NCI-H524 (cell line): ENCODE measurements at places on chromosomes 11 and 22.

DNA sequence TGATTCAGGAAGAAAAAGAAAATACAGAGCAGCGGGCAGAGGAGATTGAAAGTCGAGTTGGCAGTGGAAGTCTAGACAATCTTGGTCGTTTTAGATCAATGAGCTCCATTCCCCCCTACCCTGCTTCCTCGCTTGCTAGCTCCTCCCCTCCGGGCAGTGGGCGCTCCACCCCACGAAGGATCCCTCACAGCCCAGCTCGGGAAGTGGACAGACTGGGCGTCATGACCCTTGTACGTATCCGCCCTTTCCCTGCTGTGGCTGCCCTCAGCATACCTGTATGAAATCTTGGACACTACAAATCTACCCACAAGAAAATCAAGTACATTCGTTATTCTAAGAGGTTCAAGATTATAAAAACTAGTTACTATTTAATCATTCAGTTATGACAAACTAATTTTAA is 50.1 kb upstream of the CTTN start:
- DNase-seq: no peak

- DNase-seq: no peak
These were observed 62.9 kb downstream of the CRYBB2 start for GRCh38 chr22:25282346-25282670.

DNA sequence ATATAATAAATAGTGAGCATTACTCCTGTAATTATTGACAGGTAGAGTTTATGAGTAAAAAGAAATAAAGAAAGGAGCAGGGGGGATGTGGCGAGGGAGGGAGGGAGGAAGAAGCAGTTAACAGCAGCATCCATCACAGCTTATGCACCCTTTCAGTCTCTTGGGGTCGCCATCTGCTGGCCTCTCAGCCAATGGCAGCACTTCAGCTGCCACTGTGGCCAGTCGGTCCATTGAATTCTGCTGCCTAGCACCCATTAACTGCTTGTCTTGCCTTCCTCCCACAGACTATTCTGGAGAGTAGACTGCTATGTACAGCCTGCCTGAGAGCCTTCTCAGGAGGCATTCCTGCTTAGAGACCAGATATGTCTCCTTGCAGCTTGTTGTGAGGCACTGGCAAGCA is 388.3 kb downstream of the TENM4 start:
- peak; percentile 17 for DNase-seq

DNA sequence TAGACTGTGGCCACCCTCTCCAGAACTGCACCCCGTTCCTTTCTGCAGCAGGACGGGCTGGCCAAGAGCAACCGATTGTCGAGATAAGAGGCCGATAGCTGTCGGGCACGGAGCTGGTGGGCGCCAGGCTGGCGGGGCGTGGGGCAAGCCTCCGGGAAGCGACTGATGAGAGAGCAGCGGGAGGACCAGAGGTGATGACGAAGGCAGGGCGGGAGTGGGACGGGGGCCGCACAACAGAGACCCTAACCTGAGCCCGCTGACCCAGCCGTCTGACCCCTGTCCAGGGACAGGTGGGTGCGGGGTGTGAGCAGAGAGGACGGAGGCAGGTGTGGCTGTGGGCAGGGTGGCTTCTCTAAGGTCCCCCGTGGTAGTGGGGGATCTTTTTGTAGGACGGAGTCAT is 7.3 kb upstream of the BRSK2 start:
- no peak for DNase-seq

DNA sequence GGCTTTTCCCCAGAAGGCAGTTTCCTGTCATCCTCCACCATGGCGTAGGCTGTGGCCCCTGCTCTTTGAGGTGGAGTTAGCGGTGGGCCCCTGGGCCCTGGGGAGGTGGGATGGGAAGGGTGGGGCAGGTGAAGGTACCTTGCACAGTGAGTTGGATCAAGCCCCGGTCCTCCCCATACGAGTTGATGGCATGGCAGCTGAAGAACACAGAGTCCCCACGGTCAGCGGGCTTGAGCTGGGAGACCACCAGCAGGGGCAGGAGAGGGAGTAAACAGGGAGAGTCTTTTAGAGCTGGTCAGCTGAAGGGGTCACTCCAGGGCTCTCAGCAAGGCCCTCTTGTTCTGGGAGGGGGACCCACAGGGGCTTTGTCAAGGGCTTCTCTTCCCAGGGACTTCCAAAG is 153.4 kb downstream of the CEP164 start:
- no peak for DNase-seq

DNA sequence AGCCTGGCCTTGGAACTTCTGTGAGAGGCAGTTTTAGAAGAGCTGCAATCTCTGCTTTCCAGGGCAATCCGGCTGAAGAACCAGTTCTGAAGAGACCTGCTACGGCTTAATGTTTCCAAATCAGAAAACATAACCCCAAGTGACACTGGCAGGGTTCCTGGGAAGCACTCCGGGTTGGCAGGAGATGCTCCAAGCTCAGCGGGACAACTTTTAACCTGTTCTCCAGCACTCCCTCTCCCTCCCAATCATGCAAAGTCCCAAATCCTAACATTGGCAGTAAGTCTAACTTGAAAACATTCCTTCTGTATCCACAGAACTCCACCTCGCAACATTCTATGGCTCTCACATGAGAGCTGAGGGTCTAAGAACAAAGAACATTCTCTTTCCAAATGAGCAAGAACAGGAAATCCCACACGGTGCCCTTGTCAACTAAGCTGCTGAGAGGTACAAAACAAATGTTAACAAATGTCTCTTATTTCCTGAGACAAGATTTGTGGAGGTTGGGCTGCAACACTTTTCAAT is 48.5 kb upstream of the MN1 start:
- DNase-seq: no peak

GRCh38 chr22:29040385-29041275 is 21.0 kb downstream of the C22orf31 start:
- peak; percentile 33 for DNase-seq

GRCh38 chr22:19940536-19941364 is 822 bp upstream of the COMT start:
- DNase-seq: no peak

GRCh38 chr11:107787733-107788132 is 70.9 kb downstream of the SLC35F2 start:
- no peak for DNase-seq
